ENCODE measurements at places on chromosomes 4 and X.

GRCh38 chrX:153640045-153640686 is 6.8 kb upstream of the DUSP9 start:
- no peak for DNase-seq

DNA sequence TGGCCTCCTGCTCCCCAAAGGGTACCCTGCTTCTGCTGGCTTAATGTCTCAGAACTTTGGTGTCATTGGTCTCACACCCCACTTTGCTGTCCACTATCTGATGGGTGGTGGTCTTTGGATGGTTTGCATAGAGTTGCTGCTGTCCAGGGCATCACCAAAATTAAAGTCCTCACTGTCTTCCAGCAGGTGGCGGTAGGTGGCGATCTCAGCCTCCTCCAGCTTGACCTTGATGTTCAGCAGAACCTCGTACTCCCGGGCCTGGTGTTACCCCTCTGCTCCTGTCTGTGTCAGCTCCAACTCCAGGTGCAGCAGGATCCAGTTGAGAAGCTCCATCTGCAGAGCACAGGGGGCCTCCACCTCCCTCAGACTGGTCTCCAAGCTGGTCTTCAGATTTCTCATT is 1169.5 kb upstream of the PABPC4L start:
- no peak for DNase-seq

DNA sequence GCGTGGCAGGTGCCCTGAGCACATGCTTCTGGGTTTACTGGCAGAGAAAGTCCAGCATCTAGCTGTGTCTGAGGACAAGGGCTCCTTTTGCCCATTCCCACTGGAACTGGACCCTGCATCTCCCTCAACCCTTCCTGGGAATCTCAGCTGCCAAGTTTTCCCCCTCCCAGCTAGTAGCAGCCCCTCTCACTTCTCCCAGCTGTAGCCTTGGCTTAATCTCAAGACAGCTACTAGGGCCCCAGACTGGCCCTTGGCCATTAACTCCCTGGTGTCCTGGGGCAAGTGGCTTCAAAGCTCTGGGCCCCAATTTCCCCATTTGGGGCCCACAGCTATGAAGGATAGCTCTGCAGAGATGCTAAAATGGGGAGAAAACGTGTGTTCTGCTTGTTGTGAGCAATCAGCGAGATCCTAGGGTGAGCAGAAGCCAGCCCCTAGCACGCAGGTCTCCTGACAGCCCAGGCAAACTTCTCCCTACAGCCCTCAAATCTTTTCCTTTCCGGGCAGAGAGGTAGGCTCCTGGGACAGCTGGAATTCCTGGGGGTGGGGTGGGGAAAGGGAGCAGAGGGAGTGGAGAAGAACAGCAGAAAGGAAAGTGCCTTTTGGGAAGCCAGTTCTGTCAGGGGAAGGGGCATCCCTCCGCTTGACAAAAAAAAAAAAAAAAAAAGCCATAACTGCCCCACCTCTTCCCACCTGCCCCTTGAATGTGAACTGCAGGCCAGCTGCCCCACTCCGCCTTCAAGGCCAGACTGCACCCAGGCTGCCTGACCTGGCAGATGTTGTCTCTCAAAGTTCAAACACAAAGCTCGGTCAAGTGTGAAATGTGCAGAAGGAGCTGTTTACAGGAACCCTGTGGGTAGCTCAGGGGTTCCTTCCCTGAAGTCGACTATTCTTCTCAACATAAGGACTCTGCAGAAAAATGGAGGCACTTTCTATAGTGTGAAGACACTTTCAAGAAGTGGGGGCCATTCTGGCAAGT is 16.6 kb downstream of the FGD1 start:
- no peak for DNase-seq

DNA sequence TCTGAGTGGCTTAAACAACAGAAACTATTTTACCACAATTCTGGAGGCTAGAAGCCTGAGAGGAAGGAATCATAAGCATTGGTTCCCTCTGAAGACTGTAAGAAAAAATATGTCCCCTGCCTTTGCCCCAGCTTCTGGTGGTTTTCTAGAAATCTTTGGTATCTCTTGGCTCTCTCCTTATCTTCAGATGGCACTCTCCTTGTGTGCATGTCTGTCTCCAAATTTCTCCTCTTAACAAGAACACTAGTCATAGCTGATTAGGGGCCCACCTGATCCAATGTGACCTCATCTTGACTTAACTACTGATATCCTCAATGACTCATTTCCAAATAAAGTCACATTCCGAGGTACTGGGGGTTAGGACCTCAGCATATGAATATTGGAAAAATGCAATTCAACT is 635.0 kb upstream of the NR3C2 start:
- no peak for DNase-seq

DNA sequence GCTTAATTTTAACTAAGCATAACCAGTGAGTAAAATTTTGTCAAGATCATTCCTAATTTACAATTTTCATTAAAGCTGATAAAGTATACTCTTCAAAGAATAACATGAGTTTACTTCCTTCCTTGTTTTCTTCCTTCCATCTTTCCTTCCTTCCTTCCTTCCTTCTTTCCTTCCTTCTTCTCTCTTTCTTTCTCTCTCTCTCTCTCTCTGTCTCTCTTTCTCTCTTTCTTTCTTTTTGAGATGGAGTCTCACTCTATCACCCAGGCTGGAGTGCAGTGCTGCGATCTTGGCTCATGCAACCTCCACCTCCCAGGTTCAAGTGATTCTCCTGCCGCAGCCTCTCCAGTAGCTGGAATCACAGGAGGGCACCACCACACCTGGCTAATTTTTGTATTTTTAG is 42.7 kb upstream of the PTPN13 start:
- no peak for DNase-seq

DNA sequence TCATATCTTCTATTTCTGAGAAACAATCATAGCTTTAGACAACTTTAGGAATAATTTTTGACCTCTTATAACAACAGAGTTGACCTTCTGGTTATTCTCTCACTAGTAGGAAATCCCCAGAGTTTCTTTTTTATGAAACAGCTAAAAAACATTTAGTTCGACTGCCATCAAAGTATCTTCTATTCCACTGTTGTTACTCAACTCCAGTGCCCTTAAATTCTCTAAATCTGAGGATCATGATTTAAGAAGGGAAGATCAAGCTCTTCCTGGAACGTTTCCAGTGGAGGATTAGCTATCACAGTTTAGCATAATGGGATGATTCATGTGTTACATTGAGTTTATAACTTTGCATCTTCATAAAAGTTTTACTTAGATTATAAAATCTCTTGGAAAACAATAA is 134.9 kb upstream of the VEGFC start:
- DNase-seq: no peak

GRCh38 chr4:37425857-37426256 is 181.3 kb downstream of the NWD2 start:
- no peak for DNase-seq

GRCh38 chrX:43657671-43658070 is 1.6 kb downstream of the MAOA start:
- no peak for DNase-seq

DNA sequence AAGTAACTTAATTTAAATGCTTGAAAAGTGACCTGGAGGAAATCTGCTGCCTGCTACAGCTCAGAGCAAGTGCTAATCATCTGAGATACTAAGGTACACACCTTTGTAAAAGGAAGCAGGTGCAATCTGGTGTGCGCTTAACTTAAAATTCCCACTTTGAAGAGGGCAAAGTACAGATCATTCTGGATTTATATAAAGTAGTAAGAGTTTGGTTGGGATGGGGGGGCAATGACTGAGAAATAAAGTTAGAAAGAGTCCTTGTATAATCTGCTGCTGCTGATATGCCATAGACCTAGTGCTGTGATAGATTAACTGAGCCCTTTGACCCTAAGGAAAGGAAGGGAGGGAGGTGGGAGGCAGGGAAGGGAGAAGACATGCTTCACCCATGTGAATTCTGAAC is 141.0 kb downstream of the MTNR1A start:
- DNase-seq: no peak

DNA sequence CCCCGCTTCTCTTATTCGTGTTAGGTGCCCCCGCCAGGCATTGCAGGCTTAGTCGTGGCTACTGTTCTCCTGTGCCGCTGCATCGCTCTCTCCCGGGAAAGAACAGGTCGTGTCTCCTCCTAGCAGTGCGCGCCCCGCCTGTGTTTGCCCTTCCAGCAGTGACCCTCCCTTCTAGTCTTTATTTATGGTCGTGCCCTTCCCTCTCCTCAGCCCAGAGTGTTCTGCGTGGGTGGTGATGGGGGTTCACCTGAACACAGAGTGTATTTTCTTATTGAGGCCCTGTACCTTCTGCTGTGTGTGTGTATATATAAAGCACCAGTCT is 15.2 kb downstream of the USP11 start:
- DNase-seq: no peak

DNA sequence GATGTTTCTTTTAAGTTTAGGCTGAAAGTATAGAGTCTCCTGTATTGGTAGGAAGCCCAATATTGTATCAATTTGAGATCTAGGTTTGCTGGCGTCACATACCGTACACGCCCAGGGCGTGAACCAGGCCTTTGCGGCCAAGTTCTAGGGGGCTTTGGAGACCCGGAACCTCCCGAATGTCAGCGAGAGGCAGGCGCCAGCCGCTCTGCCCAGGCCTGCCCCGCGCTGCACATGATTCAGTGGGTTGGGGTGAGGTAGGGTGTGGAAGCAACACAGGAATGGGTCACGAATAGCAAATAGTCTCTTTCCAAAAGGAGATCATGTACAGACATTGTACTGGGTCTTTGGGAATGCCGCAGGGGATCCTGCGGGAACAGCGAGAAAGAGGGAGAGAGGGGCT is 195.7 kb upstream of the FAT1 start:
- no peak for DNase-seq

GRCh38 chr4:31139767-31140166 is 419.6 kb downstream of the PCDH7 start:
- DNase-seq: no peak

All from esophagus squamous epithelium (tissue), 5 donors.